ENCODE measurements at places on chromosomes 2 and 18.

GRCh38 chr18:74416124-74416523 lies 41.0 kb downstream of the DIPK1C start:
- DNase-seq: no peak

- no peak for DNase-seq
These were observed 14.0 kb upstream of the ANKRD62 start for GRCh38 chr18:12079491-12080237.

DNA sequence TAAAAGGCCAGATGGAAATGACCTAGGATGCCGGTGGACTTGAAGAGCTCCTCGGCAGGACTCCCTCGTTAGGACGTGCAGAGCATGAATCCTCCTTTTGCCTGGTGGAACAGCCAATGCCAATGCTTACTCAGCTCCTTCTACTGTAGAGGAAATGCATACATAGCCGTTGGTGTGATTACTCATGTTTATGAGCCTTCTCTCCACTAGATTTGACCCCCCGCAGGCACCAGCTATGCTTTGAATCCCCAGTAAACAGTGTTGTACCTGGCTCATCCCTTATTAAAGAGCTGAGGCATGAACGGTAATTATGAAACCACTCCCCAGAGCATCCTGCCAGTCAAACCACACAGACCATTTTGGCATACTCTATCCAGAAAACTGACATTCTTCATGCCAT lies 172.8 kb downstream of the ANTXR1 start:
- DNase-seq: no peak

DNA sequence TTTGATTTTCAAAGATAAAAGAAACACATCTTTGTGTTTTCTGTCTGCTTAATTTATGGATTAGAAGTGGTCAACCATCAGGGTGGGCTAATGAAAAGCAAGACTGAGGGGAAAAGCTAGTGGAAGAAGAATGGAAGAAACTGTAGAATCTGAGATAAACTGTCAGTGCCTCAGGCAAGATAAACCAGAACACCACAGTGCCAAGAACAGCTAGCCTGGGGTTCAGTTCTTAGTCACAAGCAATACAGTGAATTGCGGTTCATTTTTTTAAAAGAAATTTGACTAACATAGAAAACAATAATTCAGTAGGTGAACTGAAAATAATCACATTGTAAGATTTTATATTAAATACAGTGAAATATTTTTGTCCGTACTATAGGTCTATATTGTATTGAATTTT lies 22.0 kb upstream of the LNPK start:
- DNase-seq: no peak

- DNase-seq: no peak
These were observed 7.3 kb upstream of the CRYBA2 start for GRCh38 chr2:219000569-219000960.

DNA sequence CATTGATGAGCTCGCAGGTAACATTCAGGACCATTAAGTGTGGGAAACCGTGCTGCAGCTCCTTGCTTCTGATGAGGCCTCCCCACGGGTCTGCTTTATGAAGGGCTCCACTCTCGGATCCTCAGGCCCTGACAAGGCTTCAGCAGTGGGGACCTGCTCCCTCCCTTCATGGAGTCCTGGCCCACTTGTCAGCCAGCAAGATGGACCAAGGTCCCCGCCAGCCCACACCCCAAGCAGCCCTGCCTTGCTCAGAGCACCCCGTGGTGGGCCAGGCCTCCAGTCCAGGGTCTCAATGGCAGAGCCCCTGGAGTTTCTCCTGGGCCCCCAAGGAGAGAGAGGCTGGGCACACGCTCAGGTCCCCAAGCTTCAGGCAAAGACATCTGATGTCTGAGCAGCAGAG lies 41.5 kb downstream of the CROCC2 start:
- no peak for DNase-seq

- DNase-seq: no peak
These were observed 371.8 kb downstream of the EPHA4 start for GRCh38 chr2:221200184-221200839.

- no peak for DNase-seq
These were observed 119.7 kb downstream of the TACR1 start for GRCh38 chr2:75079575-75079974.

- no peak for DNase-seq
These were observed 106.0 kb downstream of the SETBP1 start for GRCh38 chr18:44786688-44787087.

GRCh38 chr2:207133820-207134519 lies 31.8 kb downstream of the KLF7 start:
- DNase-seq: no peak

- DNase-seq: no peak
These were observed 8.0 kb downstream of the HAAO start for GRCh38 chr2:42784204-42784880.

DNA sequence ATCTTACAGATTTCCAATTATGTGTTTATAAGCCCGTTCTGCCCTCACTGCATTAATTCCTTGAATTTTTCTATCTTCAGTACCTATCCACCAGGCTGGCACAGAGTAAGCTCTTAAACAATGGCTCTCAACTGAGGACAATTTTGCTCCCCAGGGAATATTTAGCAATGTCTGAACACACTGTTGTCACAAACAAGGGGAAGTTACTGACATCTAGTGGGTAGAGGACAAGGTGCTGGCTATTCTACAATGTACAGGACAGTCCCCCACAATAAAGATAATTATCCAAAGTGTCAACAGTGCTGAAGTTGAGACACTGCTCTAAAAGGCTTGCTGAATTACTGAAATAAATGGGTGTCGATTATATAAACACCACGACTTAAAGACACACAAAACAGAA lies 5.0 kb downstream of the NDUFS1 start:
- DNase-seq: no peak

DNA sequence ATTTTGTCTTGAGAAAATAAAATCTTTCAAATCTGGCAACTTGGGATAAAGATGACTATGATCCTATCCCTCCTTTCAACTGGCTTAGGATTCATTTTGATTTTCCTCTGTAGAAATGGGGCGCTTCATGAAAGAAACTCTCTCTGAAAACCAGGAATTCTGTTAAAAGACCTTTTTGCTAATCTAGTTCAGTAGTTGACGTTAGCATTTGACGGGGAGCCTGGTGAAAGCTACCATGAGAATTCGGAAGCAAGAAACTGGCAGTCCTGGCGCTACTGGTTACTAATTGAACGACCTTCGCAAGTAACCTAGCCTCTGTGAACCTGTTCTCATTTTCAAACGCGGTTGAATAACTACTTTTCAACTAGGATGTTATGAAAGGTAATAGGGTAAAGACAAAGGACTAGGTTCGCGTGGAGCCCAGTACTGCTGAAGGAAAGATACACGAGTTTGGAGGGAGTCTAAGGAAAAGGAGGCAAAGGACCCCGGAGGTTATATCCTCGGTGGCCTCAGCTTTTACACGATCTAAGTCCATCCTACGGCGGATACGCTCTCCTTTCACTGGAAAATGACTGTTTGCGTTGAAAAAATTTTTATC lies 604 bp upstream of the STK11IP start:
- DNase-seq: peak; percentile 72

DNA sequence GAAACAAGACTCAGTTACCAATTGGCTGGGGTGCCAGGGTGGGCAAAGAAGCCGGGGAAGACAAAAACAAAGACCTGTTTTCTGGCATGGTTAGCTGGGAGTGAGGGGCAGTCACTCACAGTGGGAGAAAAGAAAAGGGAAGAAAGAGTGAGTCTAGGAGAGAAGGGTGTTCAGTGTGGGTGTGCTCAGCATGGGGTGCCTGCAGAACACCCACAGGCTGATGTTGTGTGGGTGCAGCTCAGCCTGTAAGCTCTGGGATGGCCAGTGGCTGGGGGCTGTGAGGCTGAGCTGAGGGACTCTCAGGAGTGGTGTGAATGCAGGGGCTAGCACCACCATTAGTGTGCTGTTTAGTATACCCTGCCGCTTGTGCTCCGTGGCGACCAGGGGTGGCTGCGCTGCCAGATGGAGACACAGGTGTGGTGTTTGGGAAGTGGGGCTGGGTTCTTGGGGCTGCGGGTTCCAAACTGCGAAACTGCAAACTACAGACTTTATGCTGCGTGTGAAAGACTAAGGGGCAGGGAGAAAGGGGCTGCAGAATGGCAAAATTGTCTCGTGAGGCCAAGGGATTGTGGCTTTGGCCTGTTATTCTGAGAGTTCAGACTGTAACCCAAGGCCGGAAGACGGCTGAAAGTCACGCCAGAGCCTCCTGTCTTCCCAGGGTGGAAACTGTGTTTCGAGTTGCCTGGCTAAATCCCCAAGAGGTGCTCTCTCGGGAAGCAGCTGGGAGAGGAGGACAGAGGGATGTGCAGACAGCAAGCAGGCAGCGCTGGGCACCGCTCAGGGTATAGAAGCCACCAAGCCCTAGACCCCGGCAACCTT lies 156.3 kb downstream of the TTC32 start:
- DNase-seq: no peak

DNA sequence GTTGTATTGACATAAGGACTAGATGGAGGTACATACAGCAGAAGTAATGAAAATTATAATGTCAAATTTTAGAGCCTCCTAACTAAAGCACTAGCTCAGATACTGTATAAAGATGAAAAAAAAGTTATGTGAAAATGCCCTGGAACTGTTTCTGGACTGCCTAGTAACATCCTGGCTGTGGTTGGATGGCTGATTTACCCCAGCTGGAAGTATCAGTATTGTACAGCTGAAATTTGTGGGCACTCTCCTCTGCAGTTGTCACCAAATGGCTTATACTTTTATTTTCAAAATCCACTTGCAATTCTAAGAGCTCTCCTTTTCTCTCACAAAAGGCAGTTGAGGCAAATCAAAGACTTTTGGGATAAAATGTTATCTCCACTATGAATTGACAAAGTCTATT lies 239.2 kb downstream of the RPIA start:
- no peak for DNase-seq

DNA sequence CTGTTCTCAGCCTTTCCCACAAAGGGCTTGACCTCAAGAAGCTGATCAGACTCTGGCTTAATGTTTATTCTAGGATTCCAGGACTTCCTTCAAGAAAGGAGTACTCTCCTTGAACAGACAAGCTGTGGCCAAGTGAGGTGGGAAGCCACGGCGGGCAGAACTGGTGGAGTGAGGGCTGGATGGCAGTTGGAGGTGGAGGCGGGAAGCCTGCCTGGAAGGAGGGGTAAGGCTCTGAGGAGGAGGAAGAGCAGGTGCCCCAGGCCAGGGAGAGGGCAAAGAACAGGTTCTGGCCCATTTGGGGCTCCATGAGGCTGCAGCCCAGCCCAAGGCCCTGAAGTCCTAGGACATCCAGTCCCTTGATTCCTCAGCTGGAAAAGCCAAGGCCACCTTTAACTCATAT lies 143.9 kb downstream of the CYP26B1 start:
- no peak for DNase-seq

GRCh38 chr2:102788885-102789260 lies 27.0 kb downstream of the TMEM182 start:
- DNase-seq: no peak

- no peak for DNase-seq
These were observed 31.4 kb upstream of the ACKR3 start for GRCh38 chr2:236538242-236538641.

- DNase-seq: no peak
These were observed 338.4 kb downstream of the MBD2 start for GRCh38 chr18:53886058-53886457.

DNA sequence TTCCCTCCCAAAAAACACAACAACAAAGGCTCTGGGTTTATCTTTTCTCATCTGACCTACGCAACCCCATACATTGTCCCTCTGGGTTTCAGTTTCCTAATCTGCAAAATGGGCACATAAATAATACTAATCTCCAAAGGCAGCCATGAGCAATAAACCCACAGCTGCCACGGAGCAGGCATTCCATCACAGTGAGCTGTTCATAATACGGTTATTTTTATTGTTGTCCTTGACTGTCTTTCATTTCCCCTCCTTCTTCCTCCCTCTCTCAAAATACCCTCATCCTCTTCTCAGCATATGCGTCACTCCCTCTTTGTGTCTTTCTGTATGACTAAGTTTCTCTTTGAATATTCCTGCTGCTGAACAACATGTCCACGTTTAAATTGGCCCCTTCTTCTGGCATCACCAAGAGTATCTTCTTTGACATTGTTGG lies 129.8 kb upstream of the CAB39 start:
- DNase-seq: no peak

DNA sequence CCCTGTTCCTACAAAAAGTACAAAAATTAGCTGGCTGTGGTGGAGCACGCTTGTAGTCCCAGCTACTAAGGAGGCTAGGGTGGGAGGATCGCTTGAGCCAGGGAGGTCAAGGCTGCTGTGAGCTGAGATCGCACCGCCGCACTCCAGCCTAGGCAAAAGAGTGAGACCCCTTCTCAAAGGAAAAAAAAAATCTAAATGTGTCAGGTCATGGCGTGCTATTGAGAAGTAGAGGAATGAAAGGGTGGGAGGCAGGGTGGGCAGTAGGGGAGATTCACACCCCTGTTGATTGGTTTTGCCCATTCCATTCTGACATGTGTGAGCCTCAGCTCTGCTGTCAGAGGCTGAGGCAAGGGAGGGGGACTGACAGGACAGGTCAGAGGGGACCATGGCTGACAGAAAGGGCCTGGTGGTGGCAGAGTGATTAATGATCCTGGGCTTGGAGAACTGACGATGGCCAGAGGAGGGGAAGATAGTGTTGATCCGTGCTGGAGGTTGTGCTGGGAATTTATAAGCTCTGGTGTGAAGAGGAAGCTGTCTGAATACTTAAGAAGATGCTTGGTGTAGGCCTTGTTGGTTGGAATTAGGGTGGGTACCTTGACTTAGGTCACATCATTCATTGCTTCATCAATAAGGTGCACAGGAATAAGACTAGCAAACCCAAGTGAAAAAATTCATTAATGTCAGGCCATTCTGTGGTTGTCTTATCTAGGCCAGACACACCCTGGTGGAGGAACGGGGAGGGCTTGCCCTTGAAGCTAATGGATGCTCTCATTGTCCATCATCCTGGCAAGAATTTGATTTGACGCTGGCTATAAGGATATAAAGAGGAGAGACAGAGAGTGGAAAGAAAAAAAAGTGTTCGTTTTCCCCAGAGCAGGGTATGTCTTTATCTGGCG lies 19.1 kb upstream of the SMARCAL1 start:
- DNase-seq: no peak

GRCh38 chr2:41968182-41968578 lies 79.6 kb upstream of the PKDCC start:
- DNase-seq: no peak

DNA sequence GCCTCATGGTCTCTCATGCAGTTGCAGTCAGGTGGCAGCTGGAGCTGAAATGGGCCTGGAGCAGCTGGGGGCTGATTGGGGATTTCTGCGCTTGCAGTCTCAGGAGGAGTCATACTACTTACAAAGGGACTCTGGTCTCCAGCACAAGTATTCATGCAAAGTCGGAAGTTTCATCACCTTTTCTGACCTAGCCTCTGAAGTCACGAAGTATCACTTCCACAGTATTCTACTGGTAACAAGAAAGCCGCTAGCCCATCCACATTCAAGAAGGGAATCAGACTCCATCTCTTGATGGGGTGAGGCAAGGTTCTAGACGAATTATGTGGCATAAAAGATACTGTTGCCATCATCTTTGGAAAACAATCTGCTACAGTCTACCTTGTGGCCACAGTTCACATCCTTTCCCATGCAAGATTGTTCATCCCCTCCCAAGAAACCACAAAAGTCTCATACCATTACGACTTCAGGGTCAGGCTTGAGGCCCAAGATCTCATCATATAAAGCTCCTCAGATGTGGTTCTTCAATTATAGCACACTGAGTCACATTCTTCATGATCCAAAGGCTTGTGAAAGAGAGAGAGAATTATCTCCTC lies 95.3 kb downstream of the SMC6 start:
- DNase-seq: no peak

- DNase-seq: no peak
These were observed 28.6 kb upstream of the PPP4R1 start for GRCh38 chr18:9642799-9643462.

GRCh38 chr2:101340141-101340551 lies 31.6 kb upstream of the RNF149 start:
- DNase-seq: no peak

GRCh38 chr18:46264255-46264654 lies 160.1 kb downstream of the HAUS1 start:
- no peak for DNase-seq

Data from SW 1271 (cell line).